ENCODE measurements at places on chromosomes 1 and 21.

GRCh38 chr21:14353726-14354125 is 29.2 kb downstream of the HSPA13 start:
- DNase-seq: no peak

- peak; percentile 71 for DNase-seq
These were observed 137.2 kb upstream of the NGF start for GRCh38 chr1:115475252-115475651.

GRCh38 chr1:201885531-201886075 is 3.1 kb upstream of the SHISA4 start:
- no peak for DNase-seq

- peak; percentile 52 for DNase-seq
These were observed 36.2 kb downstream of the IRF2BP2 start for GRCh38 chr1:234573711-234574299.

- DNase-seq: no peak
These were observed at the start of gene AGPAT3 for GRCh38 chr21:43864962-43865539. Gene AGPAT3 (plus strand): TSS chr21:43865223. CDS start chr21:43959682, 94,459 bp downstream.

GRCh38 chr1:181335631-181336030 is 147.7 kb upstream of the CACNA1E start:
- DNase-seq: no peak

- no peak for DNase-seq
These were observed 17.5 kb upstream of the PDIK1L start for GRCh38 chr1:26094076-26094669.

DNA sequence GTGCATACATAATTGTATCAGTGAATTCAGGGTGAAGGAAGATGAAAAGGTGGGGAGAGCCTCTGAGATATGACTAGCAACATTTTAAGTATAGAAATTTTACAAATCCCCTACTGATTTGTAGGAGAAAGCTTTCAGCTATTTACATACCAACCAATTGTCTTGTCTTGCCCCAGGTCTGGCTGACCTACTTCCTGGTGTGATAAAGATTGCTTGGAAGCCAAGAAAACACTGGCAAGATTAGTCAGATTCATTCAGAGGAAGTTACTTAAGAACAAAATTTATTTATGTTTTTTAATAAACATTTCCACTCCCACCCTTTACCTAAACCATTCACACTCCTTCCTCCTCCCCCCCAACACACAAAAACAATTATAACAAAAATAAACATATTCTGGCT is 17.5 kb downstream of the PTGS2 start:
- no peak for DNase-seq

DNA sequence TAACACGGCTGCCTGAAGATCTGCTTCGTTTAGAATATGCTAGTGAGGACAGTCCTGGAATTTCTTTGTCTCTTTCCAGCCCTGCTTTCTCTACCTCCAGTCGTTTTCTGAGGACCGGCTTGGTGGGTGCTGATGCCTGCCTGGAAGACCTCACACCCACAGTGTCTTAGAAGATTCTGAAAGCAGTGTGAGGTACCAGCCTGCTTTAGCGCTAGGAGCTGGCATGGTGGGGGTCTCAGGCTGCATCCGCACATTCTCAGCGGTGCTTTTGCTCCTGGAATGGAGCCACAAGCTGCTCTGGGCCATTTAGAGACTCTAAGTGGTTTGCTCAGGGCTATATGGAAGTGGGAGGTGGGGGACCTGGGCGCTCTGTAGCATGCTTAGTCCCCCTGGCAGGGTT is 61.4 kb downstream of the CD247 start:
- DNase-seq: no peak

DNA sequence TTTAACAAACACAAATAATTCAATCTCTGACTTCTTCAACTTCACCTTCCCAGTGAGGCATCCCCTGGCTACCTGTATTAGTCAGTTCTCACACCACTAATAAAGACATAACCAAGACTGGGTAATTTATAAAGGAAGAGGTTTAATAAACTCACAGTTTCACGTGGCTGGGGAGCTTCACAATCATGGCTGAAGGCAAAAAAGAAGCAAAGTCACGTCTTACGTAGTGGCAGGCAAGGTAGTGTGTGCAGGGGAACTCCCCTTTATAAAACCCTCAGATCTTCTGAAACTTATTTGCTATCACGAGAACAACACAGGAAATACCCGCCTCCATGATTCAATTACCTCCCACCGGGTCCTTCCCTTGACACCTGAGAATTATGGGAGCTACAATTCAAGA is 478.5 kb downstream of the ADGRL2 start:
- no peak for DNase-seq

DNA sequence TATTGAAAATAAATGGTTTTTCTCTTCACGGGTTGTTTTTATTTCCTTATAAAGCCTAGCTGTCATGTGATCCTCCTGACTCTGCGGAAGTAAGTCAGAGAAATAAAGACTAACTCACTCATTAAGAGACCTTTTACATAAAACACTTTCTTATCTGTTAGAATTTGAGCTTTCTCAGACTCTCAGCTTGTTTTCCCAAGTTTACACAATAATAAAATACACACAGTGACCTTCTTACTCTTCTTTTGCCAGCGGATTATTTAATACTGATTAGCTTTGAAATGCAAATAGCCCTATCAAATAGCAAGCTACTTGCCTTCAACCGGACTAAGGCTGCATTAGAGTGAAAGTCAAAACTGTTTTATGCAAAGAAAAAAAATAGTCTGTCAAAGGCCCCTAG is 45.5 kb upstream of the CXADR start:
- no peak for DNase-seq

- DNase-seq: no peak
These were observed 83.8 kb upstream of the HOOK1 start for GRCh38 chr1:59730759-59731478.

- DNase-seq: no peak
These were observed 459.5 kb upstream of the CXADR start for GRCh38 chr21:17053321-17053720.

GRCh38 chr1:61079296-61079897 is 3.0 kb upstream of the NFIA start:
- DNase-seq: no peak

- DNase-seq: no peak
These were observed 5.7 kb downstream of the TMEM50A start for GRCh38 chr1:25343872-25344271.

- DNase-seq: no peak
These were observed 351.0 kb upstream of the NFIA start for GRCh38 chr1:60731321-60731720.

- peak; percentile 87 for DNase-seq
These were observed 5.7 kb downstream of the KRTCAP2 start for GRCh38 chr1:155167166-155168104.

- no peak for DNase-seq
These were observed 602 bp upstream of the RIMKLA start for GRCh38 chr1:42379794-42380585.

- no peak for DNase-seq
These were observed 375.4 kb downstream of the NUF2 start for GRCh38 chr1:163697137-163697536.

GRCh38 chr1:110875216-110875731 is 2.3 kb downstream of the CD53 start:
- DNase-seq: no peak

DNA sequence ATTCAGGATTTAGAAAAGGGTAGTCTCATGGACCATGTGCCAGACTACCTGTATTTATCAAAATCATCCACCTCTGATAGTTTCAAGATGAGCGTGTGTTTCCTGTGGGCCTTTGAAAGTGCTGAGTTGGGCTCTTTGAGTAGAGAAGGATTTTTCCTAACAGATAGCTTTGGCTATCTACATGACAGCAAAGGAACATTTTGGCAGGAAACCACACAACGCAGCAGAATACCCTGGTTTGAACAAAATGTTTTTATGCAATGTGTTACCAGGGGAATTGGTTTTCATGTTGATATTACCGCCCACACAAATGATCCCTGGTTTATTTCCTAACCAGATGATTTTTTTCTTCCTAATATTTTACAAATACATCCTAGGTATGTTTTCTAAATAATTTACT is 431.4 kb downstream of the NEGR1 start:
- DNase-seq: no peak

GRCh38 chr1:11951901-11952300 is 17.4 kb downstream of the PLOD1 start:
- DNase-seq: no peak

- DNase-seq: no peak
These were observed 171.3 kb upstream of the C1orf87 start for GRCh38 chr1:60244906-60245305.

DNA sequence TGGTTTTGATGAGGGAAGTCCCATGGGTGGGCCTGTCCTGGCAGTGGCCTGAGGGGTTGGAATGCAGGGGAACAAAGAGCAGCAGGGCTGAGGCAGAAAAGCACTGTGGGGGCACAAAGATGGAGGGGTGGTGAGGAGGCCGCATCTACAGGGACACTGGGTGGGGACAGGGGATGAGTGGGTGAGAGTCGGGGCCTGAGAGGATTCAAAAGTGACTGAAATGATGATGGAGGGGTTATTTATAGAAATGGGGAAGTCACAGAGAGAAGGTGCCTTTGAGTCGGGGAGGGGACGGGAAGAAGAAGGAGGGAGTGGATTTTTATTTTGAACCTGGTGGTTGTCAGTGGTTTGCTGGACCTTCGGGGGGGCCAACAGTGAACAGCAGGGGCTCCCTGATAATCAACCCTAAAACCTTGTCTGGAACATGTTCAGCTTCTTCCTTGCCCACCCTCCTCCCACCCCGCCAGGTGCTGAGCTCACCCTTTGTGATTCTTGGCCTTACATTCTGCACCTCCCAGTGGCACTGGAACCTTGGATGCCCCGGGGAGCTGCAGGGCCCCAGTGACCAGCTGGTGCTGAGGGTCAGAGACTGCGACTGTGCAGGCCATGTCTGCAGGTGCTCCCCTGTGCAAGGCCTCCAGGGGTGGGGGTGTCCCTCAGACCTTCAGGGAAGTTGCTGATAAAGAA is 42.9 kb downstream of the IER5 start:
- no peak for DNase-seq

DNA sequence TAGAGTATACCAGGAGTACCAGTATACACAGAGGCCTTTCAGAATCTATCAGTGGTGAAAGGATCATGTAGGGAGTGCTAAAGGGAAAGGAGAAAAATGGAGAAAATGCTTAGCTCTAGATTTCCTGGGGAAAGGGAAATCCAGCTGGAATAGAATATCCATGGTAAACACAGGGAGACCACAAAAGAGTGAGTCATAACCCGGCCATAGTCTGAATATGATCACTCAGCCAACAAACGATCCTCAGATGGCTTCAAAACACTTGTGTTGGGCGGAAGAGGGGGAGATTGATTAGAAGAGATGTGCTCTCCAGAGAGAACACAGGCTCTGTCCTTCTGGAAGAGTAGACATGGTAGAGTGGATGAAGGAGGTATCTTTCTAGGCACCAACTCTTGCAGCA is 180.6 kb downstream of the PAPPA2 start:
- no peak for DNase-seq

- DNase-seq: no peak
These were observed 547.3 kb upstream of the PLXNA2 start for GRCh38 chr1:208791456-208791855.

DNA sequence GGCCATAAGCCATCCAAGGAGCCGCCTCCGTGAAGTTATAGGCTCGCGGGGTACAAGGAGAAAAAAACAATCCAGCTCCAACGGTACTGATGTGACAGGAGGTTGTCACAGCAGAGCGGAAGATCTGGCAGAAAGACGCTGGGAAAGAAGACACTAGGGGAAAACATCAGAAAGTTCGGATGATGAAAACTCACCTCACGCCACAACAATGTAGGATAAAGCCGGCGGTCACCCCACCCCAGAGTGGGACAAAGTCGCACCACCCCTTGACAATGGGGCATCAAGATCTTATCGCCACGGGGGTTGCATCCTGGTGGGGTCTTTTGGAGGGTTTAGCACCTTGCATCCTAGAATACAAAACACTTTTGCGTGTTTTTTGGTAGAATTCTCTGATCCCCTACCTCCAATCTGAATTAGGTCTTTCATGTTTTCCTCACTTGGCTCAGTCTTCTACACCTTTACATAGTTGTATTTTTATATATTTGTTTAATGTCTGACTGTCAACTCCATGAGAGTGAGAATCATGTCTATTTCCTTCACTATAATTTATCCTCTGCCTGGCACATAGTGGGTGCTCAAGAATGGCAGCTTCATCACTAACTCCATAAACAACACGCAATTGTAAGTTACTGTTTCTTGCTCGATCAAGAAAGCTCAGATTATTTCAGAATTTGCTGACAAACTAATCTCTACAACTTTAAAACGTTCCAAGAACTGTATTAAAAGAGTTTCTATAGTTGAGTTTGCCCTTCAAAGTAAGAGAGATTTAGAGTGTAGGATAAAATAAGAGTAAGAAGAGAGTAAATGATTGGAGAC is 611 bp upstream of the ZSWIM5 start:
- DNase-seq: no peak

- DNase-seq: no peak
These were observed 55.6 kb downstream of the TNR start for GRCh38 chr1:175687622-175688415.

DNA sequence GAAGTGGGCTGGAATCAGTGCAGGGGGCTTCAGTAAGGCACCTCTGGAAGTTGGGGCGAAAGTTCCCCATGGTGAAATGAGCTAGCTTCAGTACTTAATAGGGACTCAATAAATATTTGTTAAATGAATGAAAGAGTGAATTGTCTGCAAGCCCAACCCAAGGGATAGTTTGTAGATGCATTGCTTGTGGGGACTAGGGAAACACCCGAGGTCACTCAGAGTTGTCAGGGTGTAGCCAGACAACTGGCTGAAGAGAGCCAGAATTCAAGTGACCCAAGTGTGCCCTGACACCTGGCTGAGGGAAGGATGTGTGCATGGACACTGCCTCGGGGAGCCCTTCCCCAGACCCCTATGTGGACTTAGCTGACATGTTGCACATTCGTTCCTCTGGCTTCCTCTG is 1.3 kb upstream of the SLC26A9 start:
- DNase-seq: no peak

DNA sequence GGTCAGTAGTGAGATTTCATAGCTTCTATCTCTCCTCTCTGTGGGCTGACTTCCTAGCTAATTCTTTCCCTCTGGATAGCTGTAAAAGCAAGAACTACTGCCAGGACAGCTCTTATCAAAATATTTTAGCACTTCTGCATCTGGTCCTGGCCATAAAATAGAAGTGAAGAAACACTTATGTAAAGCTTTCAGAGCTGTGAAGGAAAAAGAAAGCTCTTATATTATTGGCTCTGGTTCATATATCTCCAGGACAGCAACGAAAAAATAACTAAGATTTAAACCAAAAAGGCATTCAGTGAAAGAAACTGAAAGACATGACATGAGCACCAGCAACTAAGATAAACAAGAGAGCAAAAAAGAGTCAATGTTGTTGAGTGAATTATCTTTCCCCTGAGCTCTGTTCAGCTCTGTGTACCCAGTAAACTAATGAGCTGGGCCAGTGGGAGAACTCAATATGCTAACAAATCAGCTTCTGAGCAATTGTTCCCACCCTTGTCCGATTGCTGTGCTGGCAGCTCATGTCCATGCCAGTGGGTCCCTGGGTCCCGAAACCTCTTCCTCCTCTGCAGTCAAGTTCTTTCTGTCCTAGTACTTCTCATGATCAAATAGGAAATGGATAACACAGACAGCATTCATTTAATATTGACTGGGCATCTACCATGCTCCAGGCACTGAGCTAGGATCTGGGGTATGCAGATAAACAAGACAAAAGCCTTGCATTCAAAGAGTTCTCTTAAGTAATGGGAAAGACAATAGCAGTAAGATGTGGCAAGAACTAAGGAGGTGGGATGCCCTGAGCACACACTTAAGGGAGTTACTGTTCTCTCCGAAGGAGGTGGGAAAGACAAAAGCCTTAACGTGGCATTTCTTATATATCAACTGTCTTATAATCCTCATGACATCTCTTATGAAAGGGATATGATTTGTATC is 45.3 kb upstream of the MAN1A2 start:
- no peak for DNase-seq

Measured in vagina (tissue), 2 donors.